Right renal cortex interstitium (tissue), 3 donors: ENCODE measurements at places on chromosomes 2 and 18.

DNA sequence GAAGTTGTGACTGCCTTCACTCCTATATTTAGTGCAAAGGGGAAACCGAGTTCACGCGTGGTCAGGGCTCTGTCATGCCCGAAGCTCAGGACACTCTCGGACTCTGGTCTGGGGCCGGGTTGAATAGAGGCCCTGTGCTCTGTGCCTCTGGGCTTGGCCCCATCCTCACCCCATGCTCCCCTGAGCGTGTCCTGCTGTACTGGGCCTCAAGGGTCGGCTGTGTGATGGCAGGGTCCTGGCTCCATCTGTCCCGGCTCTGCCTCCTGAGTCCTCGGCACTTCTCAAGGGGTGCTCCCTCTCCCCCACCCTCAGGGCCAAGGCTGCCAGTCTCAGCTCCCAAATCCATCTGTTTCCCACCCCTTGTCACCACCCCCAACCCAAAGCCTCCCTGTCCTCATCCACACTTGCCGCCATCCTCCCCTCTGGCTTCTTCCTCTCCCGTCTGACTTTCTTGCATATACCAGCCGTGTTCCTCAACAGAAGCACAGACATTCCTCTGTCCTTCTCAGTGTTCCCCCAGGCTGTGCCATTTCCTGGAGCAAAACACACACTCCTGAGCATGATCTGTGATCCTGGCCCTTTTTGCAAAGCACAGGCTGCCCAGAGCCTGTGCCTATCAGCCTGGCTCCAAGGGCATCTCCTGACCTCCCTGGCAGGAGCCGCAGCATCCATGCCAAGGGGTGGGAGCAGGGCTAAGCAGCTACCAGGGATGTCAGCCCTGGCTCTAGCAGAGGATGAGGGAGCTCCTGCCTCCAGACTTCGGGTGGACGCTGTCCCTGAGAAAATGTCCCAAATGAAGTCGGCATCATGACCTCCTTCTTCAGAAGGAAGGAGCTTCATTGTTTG is 64.2 kb upstream of the OTOS start:
- DNase-seq = no peak

GRCh38 chr2:46135958-46136357 is 161.2 kb upstream of the EPAS1 start:
- DNase-seq = no peak

GRCh38 chr2:38125842-38126241 is 49.9 kb upstream of the CYP1B1 start:
- peak; percentile 60 for DNase-seq

GRCh38 chr18:55265984-55266383 is 306.7 kb upstream of the CCDC68 start:
- DNase-seq = no peak

GRCh38 chr2:217363470-217363869 is 503.6 kb upstream of the TNP1 start:
- DNase-seq = no peak

- DNase-seq = no peak
Observed at GRCh38 chr2:240760121-240760520, 59.9 kb downstream of the KIF1A start.

DNA sequence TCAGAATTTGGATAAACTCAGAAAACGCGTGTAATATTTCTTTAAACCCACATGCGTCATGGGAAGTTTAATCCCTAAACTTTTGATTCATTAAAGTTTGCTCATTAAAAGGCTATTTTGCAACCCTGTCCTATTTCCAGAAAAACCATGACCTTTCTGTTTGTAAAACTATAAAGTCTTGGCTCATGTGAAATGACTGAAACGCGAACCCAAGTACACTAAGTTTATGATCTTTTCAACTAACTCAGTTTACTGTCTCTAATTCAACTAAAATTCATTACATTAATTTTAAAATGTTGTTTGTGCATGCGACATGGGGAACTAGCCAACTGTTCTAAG is 3.9 kb upstream of the RPL31 start:
- DNase-seq = no peak

DNA sequence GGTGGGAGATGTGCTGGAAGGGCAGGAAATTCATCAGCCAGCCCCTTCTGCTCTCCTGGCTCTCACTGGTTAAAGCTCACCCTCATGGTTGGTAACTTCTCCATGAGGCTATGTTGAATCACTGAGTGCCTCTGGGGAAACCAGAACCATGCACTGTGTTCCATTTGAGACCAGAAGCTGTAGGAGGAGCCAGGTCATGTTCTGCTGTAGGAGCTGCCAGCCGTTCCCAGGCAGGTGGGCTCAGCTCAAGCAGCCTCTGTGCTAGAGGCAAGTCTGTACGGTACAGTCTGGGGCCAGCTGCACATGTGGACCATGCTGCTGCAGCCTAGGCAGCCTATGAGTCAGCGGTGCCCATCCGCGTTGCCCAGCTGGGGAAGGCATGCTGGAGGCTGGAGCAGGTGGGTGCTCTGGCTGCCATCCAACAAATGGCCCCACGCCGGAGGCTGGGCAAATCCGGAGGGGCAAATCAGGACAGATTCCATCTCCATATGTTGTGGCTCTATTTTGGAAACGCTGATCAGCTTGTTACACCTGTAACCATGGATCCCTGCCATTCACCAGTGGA is 22.0 kb upstream of the KCNF1 start:
- DNase-seq = no peak

DNA sequence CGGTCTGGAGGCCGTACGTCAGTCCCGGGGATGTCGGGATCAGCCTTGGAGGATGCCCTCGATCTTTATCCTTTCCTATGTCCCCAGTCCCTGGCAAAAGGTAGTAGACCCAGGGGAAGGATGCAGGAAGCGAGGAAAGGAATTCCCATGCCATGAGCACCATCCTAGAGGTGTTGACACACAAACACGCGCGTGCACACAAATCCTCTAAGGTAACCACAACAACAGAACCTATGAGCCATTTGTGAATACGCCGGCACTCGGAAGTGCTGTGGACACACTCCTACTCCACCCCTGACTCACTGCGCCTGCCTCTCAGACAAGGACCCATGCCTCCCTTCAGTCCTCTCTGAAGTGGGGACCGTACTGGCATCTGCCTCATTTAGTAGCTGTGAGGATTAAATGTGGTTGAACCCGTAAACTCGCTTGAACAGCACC is 11.3 kb upstream of the MLPH start:
- DNase-seq = no peak

DNA sequence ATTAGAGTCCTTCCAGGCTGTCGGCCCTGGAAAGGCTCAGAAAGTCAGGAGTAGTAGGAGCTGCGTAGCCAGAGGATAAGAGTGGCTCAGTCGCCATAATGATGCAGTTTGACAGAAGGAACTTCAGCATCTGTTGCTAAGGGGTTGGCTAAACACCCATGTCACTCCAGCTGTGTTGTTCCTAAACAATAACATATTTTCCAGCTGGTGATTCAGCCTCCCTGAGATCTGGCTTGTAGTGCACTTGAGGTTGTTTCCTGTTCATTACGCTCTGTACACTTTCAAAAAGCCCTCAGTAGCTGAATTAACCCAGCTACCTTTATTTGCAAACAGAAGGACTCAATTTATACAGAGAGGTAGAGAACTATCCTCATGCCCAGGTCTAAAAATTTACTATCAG is 39.7 kb upstream of the EPAS1 start:
- no peak for DNase-seq

GRCh38 chr2:123958011-123958410 is 67.1 kb upstream of the CNTNAP5 start:
- no peak for DNase-seq
